ENCODE measurements at places on chromosomes 12 and 14.

DNA sequence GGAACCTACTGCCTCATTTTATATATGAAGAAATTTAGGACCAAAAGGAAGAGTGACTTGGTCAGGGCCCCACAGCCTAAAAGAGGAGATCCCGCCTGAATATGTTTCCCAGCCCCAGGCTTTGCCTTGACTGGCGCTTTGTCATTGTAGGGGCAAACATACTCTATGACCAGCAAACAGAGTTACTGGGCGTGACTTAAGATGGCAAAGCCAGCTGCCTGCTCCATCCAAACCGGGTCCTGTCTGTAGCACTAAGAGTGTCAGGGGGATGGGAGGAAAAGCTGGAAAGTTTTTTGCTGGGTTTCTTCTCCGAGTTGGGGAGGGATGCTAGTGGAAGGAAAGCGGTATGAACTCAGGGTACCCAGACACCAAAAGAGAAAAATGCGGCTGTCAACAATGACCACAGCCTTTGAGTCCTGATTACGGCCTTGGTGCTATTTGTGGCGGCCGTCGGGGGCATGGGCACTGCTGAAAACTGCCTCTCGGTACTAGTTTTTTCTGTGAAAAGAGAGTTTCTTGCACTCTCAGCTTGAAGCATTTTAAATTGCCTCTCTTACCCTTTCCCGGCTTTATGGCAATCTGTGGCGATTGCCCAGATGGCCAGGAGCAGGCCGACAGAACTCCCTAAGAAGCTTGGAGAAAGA is 82.7 kb downstream of the PRIMA1 start:
- DNase-seq, result no peak

GRCh38 chr12:2273288-2273687 is 220.5 kb downstream of the CACNA1C start:
- no peak for DNase-seq

- DNase-seq, result no peak
These were observed 156.6 kb downstream of the FOXA1 start for GRCh38 chr14:37438444-37438843.

- no peak for DNase-seq
These were observed 19.5 kb upstream of the SERPINA1 start for GRCh38 chr14:94407906-94408305.

DNA sequence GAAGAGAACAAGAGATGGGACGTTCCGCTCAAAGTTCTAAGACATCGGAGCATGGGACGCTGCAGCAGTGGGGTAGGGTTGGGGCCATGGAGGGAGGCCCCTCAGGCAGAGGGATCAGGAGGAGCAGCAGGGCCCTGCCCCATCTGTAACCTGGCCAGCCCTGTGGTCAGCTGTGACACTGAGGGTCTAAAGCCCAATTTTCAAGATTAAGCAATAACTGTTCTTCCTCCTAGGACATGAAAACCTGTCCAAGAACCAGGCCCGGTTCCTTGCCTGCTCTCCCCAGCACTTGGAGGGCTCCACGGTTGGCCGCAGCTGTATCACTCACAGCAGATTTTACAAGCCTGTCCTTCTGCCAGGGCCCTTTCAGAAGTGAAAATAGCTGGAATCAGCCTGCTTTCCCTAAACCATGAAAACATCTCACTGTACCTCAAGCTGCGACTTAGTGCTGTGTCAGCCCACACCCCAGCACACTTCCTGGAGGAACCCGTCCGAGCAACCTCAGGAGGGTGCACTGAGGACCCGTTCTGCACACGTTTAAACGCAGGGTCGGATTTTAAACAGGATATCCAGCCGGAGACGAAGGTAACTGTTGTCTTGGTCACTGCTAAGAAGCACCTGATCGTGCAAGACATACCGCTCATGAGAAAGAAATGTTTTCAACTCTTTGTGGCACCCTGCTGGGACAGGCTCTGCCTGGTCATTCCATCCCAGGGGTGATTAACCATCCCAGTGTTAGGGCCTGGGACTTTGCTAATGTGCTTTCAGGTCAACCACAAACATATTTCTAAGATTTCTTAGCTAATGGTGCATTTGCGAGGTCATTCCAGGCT is 201.9 kb upstream of the DIO3 start:
- DNase-seq, result peak; percentile 26

GRCh38 chr12:20830456-20830855 is 20.0 kb downstream of the SLCO1B3 start:
- DNase-seq, result peak; percentile 50

DNA sequence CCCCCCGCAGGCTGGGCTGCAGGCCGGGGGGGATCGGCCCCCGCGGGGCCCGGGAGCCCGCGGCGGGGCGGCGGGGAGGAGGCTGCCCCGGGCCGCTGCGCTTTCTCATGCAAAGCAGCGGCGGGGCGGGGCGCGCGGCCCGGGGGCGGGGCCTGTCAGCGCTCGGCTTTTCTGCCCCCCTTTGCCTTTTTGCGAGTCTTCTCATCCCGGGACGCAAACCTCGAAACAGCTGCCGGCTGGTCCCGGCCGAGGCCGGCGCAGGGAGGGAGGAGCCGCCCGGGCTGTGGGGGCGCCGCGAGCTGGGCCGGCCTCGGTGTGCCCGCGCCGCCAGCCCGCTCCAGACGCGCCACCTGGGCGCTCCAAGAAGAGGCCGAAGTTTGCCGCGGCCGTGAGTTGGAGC is at the start of gene FZD10:
TSS of gene FZD10 (plus strand) at position 198 of the 400 bp plus-strand sequence. CDS start 479 bp downstream, outside the sequence.
- DNase-seq, result no peak

GRCh38 chr12:129215556-129215955 is 362.3 kb downstream of the GLT1D1 start:
- DNase-seq, result no peak

All from LoVo (cell line).